ENCODE measurements at places on chromosomes 5 and 9.

DNA sequence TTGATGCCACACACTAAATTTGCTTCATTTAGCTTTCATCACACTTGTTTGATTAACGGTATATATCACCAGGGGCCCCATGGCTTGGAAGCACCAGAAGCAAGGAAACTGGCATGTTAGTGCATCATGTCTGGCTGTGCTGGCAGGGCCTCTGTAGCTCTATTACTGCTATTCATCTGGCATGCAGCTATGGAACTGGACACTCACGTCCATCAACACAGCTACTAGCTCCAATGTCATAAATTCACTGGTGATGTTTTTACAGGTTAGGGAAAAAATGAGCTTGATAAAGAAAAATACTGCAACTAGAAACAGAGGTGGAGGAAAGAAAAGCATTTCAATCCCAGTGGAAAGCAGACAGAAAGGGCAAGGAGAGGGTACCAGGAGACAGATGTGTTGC lies 343.2 kb downstream of the DEPDC1B start:
- peaks cover 8% of the 10 kb centered on the region for H3K4me1 ChIP-seq
- H3K27me3 ChIP-seq: no peaks in the 10 kb centered on the region
- H3K27ac ChIP-seq: no peak overlapping the region
- H3K36me3 ChIP-seq: no peaks in the 10 kb centered on the region
- H3K4me3 ChIP-seq: no peak overlapping the region
- DNase-seq: no peak

DNA sequence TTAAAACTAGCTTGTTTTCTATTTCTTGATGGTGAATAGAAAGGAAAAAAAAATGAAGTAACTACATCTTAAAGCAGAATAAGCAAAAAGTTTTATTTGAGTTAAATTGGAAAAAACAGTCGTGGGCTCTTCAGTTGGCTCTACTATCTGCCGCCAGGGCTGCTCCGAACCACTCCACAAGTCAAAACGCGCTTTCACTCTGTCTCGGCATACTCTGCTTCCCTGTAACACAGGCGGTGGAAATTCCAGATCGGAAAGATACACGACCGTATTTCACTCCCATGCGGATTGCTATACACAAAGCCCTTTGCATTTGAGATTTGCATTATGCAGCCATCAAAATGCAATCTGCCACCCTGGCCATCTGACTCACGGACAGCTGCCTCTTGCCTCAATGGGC lies 505.6 kb downstream of the IRX1 start:
- no peak overlapping the region for H3K4me3 ChIP-seq
- no peak for DNase-seq
- H3K36me3 ChIP-seq: no peaks in the 10 kb centered on the region

DNA sequence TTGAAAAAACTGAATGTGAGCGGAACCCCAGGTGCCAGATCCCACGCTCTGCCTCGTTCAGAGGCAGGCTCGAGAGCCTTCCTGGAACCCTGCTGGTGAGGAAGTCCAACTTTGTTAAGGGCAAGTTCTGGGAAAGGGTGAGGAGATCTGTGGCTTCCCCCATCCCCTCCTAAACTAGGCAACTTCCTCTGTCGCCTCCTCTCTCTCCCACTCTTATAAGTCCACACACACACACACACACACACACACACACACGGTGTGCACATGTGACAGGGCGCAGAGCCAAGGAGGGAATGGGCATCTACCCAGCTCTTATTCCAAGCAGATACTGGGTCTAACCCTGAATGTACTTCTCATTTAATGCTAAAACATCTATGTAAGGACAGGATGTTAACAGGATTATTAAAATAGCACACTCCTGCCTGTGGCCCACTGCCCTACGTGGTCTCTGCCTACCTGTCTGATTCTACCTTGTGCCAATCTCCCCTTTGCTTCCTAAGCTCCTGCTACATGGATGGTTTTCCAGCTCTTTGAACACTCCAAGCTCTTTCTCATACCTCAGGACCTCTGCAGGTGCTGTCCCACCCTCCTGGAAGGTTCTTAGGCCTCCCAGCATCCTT lies 72.4 kb upstream of the FBXW11 start:
- H3K36me3 ChIP-seq: no peaks in the 10 kb centered on the region
- H3K27ac ChIP-seq: no peak overlapping the region
- peak; percentile 81 for DNase-seq

- no peak overlapping the region for H3K4me3 ChIP-seq
- H3K27ac ChIP-seq: no peak overlapping the region
- H3K4me1 ChIP-seq: no peaks in the 10 kb centered on the region
- H3K36me3 ChIP-seq: no peaks in the 10 kb centered on the region
- DNase-seq: no peak
Observed at GRCh38 chr5:123448017-123448617, 24.9 kb upstream of the CEP120 start.

DNA sequence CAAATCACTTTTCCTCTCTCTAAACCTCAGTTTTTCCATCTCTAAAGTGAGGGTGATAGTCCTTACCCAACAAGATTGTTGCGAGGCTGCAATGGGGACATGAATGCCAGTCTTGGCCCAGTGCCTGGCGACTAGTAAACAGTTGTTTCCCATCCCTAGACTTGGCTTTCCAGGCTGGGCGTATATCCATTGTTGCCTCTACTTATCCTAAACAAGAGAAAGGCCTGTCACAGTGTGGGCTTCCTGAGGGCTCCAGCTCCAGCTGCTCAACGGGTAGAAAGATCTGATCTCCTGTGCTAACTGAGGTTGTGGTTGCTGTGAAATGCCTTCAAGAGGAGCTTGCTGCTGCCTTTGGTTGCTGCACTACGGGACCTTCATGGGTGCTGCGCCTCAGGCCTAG lies 142.0 kb downstream of the NSG2 start:
- no peaks in the 10 kb centered on the region for H3K36me3 ChIP-seq
- no peak overlapping the region for H3K4me3 ChIP-seq
- no peak overlapping the region for H3K27ac ChIP-seq
- no peaks in the 10 kb centered on the region for H3K27me3 ChIP-seq

DNA sequence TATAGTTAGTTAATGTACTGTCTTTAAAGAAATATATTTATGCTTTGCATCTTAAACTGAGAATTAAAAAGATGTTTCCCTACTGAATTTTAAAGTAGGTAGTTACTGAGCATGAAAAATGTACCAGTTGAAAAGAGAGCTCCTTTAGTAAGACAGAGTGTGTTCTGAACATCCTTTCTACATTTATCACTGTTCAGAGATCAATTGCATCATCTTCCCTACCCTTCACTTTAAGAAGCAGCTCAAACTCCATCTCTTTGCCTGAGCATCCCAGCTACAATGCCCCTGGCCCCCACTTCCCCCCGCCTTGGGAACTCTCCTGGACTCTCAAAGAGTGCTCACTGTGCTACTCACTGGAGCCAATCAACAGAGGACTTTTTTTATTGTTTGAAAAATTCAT lies 164.7 kb downstream of the GNAQ start:
- H3K27me3 ChIP-seq: no peaks in the 10 kb centered on the region
- H3K36me3 ChIP-seq: no peaks in the 10 kb centered on the region
- no peaks in the 10 kb centered on the region for H3K4me1 ChIP-seq
- no peak overlapping the region for H3K4me3 ChIP-seq
- H3K27ac ChIP-seq: no peak overlapping the region
- DNase-seq: no peak

GRCh38 chr5:55993013-55993412 lies 1.8 kb downstream of the IL6ST start:
- H3K27me3 ChIP-seq: no peaks in the 10 kb centered on the region
- peaks cover 10% of the 10 kb centered on the region for H3K4me1 ChIP-seq
- H3K27ac ChIP-seq: peak overlapping the region; percentile 100
- H3K4me3 ChIP-seq: peak overlapping the region; percentile 74
- no peak for DNase-seq
